Fibroblast of skin of back (primary cell): ENCODE measurements at places on chromosomes 13 and 19.

- DNase-seq, result peak; percentile 88
Measured at GRCh38 chr13:47484548-47484947, 516.5 kb downstream of the SUCLA2 start.

- no peak for DNase-seq
Measured at GRCh38 chr13:40273253-40274025, 393.0 kb downstream of the FOXO1 start.

GRCh38 chr19:37902668-37903067, 3.7 kb downstream of the WDR87 start:
- peak; percentile 65 for DNase-seq

DNA sequence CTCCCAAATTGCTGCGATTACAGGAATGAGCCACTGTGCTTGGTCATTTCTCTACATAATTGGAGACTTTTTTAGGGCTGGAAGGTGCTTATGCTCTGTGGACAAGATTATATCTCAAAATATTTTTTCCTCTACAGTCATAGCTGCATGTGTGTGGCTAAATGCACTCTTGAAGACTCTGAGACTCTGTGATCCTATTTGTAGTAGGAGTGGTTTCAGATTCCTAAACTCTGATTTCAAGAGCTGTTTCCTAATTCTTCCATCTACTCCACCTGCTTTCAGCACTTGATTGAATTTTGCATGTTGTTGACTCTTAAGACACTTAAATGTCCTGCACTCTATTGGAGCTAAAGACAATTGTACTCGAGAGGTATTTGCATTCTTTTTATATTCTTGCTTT, 78.0 kb downstream of the KLF5 start:
- no peak for DNase-seq

GRCh38 chr13:66207610-66208009, 1022.5 kb downstream of the PCDH9 start:
- peak; percentile 22 for DNase-seq

DNA sequence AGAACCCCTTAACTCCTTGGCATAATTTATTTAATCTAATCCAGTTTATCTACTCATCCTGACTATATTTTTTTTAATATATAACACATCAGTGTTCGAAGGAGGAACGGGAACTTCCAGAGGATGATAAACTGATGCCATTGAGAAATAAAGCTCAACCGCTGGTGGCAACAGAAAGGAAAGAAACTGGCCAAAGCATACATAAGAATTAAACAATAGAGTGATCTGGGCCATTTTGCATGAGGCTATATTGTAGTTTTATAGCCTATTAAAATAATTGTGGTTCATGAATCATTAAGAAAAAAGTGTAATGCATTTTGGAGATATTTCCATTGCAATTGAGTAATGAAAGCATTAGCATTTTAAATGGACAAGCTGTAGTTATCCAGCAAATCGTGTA, 94.2 kb downstream of the FRY start:
- DNase-seq, result no peak

- peak; percentile 54 for DNase-seq
Measured at GRCh38 chr19:48510421-48511268, 990 bp downstream of the LMTK3 start.

GRCh38 chr19:33388231-33388724, 14.8 kb downstream of the CEBPG start:
- DNase-seq, result no peak

DNA sequence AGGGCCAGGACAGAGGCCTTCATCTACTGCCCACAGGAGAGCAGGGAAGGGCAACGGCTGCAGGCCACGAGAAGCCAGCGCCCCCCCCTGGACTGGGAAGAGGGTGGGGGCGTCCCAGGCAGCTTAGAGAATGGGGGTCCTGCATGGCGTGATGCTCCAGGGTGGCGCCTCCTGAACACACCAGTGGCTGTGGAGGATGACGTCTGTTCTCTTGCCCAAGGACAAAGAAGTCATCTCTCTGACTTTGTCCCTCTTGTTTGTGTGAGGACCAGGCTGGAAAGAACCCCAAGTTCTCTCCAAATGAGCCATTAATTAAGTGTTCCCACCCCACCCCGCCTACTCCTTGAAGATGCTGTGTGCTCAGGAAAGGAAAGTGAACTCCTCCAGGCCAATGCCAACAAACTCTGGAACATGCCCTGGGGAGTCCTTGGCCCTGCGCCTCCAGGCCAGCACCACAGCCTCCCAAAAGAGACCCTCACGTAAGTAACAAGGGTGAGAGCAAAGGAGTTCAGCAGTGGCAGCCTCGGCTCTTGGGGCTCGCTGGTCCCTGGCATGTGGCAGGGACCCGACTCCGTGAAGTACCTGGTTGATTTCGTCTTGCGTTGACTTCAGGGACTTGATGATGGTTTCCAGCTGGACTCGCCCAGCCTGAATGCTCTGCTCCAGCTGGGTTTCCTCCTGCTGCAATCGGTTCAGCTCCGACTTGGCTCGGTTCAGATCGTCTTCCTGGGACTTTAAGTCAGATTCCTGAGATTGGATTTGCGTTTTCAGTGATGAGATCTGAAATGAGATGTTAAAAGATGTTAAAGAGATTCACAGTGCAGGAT, 68.4 kb downstream of the EPS15L1 start:
- no peak for DNase-seq

GRCh38 chr19:4773047-4773640, 18.4 kb upstream of the FEM1A start:
- DNase-seq, result no peak

DNA sequence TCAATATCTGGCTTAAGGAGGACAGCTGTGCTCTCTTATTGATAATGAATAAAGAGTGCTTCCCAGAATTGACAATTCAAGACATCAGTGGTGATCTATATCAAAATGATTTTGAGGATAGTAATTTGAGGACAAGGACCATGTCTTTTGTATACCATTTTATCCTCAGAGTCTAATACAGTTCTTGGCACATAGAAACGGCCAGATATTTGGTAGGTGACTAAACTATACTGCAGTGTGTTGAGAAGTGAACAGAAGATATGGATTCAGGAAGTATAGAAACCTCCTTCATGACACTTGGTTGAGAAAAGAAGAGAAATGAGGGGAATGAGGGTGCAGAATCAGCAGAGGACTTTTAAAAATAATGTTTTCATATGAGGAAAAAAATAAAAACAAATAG, 16.1 kb upstream of the LMO7 start:
- DNase-seq, result peak; percentile 62

DNA sequence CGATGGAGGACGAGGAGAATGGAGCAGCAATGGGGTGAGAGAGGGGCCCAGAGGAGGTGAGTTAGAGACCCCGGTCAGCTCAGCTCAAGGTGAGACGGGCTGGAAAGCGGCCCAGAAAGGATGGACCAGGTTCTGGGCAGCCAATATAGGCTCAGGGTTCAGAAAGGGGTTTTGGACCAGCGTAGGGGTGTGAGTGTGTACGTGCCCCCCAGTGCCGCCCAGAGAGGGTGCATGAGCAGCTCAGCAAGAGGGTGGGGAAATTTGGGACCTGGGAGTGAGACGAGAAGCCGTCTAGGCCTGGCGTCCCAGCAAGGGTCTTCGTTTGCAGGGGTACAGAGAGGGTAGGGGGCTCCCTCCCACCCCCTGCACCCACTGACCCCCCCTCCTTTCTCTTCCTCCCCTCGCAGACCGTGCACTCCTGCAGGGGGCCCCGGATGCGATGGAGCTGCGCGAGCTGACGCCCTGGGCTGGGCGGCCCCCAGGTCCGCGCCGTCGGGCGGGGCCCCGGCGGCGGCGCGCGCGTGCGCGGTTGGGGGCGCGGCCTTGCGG, 12.1 kb downstream of the FUT6 start:
- no peak for DNase-seq

DNA sequence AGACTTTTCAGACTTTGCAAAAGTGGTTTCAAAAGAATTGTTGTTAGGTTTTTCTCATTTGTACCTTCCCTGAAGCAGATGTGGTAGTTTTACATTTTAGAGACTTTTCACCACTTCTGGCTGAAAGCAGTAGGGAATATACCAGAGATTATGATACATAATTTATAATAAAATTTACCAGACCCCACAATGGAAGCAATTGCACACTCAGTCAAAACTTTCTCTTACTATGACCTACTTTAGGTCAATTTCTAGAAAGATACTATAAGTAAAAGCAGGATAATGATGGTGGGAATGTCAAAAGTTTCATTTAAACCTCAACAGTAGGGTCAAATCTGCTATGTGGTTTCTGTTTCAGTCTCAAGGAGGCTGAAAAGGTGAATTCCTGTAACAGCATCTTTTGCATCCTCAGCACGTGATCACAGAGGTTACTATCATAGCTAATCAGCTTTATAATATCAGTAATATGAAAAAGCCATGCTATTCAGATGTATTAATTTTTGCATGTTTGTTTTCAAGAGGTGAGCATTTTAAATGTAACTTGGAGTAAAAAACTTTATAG, 26.9 kb downstream of the PCCA start:
- DNase-seq, result no peak

GRCh38 chr13:53001444-53002225, 27.0 kb upstream of the OLFM4 start:
- DNase-seq, result no peak

DNA sequence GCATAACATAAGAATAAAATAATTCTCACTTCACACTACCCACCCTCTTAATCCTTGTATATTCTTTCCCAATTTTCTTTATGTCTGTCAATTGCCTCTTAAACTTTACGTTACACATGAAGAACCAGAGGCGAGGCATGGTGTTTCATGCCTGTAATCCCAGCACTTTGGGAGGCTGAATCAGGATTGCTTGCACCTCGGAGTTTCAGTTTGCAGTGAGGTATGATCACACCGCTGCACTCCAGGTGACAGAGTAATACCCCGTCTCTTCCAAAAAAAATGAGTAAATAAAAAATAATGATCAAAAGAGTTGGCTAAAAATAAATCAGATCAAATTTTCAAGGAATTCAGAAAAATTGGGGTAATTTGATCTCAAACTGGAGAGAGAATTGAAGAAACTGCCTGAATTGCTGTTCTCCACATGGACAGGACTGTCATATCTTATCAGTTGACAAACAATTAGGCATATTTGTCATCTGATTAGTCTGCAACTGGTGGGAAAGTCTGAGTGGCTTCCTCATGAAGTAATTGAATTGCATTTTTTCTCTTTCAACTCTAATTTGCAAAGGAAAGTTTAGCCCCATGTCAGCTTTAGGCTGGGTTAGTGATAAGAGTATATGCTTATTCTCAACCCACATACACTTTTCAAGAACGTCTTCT, 302.9 kb downstream of the ITGBL1 start:
- peak; percentile 11 for DNase-seq

DNA sequence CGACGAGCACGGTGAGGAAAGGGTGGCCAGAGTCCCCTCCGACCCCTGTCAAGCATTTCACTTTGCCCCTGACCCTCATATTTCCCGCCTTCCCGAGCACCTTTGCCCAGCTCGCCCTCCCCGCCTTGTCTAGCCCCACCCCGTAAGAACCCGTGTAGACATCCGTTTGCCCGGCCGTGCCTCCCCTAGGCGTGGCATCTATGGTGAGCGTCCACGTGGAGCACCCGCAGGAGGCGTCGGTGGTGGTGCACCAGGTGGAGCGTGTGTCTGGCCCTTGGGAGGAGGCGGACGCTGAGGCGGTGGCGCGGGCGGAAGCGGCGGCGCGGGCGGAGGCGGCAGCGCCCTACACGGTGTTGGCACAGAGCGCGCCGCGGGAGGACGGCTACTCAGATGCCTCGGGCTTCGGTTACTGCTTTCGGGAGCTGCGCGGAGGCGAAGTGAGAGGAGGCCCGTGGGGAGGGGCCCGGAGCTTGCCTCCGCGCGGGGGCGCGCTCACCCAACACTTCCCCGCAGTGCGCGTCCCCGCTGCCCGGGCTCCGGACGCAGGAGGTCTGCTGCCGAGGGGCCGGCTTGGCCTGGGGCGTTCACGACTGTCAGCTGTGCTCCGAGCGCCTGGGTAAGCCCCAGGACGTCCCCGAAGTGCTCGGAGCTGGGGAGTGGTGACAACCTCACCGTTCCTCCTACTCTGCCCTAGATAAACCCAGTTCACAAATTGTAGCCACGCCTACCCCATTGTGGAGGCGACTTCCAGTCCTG, 4.2 kb downstream of the LTBP4 start:
- peak; percentile 61 for DNase-seq

- DNase-seq, result no peak
Measured at GRCh38 chr13:85095418-85096272, 703.6 kb downstream of the SLITRK6 start.

GRCh38 chr13:99155821-99156220, 44.8 kb upstream of the UBAC2 start:
- DNase-seq, result no peak

DNA sequence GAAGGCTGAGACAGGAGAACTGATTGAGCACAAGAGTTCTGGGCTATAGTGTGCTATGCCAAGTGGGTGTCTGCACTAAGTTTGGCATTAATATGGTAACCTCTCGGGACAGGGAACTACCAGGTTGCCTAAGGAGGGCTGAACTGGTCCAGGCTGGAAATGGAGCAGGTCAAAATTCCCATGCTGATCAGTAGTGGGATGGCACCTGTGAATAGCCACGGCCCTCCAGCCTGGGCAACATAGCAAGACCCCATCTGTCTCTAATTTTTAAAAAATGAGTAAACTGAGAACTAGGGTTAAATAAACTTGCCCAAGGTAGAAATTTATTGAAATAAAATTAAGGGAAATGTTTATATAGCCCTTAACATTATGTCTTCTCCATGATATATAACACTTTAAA, 17.0 kb upstream of the INTS6 start:
- DNase-seq, result no peak

DNA sequence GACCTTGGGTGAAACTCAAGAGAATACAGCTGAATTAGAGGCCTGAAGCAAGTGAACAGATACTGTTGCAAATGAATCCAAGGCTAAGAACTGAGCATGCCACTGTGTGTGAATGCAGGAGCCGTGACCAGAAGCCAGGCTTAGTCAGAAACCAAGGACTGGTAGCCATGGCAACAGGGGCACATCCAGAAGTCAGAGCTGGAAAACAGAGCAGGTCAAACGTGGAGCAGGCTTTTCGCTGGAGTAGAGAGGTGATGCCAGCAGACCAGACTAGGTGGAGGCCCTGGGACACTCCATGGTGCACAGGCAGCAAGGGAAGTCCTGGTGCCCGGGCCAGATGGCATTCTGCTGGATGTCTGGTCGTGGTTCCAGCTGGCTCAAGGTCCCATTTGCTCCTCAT, 564.1 kb downstream of the PCDH9 start:
- peak; percentile 77 for DNase-seq

- DNase-seq, result peak; percentile 2
Measured at GRCh38 chr13:38141792-38142191, 207.9 kb upstream of the UFM1 start.

DNA sequence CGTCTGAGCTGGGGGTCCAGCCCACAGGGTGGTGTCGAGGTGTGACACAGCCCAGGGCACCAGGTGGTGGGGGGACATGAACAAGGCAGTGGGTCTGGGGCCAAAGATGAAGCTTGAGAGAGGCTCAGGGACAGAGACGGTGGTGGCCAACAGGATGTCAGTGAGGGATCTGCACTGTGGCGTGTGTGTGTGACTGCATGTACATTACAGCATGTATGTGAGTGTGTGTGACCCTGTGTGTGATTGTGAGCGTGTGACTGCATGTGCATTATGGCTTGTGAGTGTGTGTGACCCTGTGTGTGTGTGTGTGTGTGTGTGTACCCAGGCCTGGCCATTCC, 1.6 kb downstream of the ADAMTS10 start:
- no peak for DNase-seq

GRCh38 chr13:46934749-46935148, 37.9 kb upstream of the HTR2A start:
- DNase-seq, result no peak

- no peak for DNase-seq
Measured at GRCh38 chr13:27024074-27024461, 147.5 kb downstream of the USP12 start.
